NCI-H2029 (cell line): ENCODE measurements at places on chromosomes 3 and 15.

DNA sequence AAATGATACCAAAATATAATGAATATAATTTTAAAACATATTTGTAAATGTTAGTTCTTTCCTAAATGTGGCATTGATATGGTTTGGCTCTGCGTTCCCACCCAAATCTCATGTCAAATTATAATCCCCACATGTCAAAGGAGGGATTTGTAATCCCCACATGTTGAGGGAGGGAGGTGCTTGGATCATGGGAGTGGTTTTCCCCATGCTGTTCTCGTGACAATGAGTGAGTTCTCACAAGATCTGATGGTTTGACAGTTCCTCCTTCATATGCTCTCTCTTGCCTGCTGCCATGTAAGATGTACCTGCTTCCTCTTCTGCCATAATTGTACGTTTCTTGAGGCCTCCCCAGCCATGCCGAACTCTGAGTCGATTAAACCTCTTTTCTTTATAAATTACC lies 12.0 kb downstream of the CGGBP1 start:
- DNase-seq = no peak

- no peak for DNase-seq
Measured at GRCh38 chr15:72184165-72184811, 13.3 kb downstream of the GRAMD2A start.

DNA sequence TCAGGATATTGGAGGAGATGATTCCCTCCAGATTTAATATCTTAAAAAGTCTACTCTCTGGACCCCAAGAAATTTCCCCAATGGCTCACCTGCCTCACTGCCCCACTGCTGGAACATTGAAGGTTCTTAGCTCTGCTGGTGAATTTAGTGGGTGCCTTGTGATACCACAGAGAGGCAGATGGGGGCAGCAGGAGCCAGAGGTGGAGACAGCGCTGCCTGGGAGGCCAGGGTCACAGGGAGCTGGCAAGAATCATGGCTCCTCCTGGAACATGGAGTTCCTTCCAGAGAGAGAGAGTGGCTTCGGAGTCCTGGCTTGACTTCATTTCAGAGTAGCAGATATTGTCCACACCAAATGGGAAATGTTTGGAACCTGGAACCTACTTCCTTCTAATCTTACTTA lies 263.5 kb upstream of the CFAP20DC start:
- peak; percentile 9 for DNase-seq

- DNase-seq = no peak
Measured at GRCh38 chr3:176359211-176359610, 838.1 kb downstream of the TBL1XR1 start.

DNA sequence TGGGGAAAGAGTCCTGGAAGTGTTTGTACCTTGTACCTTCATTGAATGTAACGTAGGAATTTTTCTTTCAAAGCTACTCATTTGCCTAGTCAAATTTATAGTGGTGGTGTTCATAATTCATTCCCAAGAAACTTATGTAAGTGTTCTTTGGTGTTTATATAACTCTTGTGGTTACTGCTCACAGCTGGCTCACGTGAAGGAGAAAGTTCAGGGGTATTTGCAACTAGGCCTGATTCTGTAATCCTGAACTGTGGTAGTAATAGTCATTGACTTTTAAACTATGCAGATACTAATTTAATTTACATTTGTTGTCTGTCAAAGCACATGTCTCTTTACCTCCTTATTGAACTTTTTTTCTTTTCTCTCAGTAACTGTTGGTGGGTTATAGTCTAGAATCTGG lies 50.5 kb upstream of the TEX264 start:
- DNase-seq = no peak

DNA sequence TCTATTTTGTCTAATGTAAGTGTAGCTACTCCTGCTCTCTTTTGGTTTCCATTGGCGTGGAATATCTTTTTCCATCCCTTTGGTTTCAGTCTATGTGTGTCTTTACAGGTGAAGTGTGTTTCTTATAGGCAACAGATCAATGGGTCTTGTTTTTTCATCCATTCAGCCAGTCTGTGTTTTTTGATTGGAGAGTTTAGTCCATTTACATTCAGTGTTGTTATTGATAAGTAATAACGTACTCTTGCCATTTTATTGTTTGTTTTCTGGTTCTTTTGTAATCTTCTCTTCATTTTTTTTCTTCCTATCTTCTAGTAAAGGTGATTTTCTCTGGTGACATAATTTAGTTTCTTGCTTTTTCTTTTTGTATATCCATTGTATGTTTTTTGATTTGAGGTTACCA lies 97.1 kb downstream of the GLDN start:
- DNase-seq = no peak

- DNase-seq = no peak
Measured at GRCh38 chr3:132504375-132504933, 87.2 kb downstream of the DNAJC13 start.

DNA sequence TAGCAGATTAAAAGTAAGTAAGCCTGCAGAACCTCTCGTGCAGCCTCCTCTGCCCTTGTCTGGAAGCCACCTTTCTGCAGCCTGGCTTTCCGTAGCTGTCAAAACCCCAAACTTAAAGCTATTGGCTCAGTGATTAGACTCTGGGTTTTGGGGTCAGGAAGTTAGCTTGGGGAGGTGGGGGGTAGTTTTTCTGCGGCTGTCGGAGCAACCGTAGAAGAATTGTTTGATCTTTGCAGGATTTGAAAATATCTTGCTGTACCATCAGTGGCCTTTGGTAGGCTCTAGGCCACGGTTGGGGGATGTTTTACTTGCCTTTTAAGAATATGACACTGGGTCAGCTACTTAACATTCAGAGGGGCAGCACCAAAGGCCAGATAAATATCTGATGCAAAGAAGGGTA lies 88.4 kb upstream of the RASGRP1 start:
- no peak for DNase-seq

- DNase-seq = no peak
Measured at GRCh38 chr15:50182219-50183013, 420 bp downstream of the SLC27A2 start.

GRCh38 chr3:116254541-116254940 lies 190.7 kb downstream of the LSAMP start:
- no peak for DNase-seq

DNA sequence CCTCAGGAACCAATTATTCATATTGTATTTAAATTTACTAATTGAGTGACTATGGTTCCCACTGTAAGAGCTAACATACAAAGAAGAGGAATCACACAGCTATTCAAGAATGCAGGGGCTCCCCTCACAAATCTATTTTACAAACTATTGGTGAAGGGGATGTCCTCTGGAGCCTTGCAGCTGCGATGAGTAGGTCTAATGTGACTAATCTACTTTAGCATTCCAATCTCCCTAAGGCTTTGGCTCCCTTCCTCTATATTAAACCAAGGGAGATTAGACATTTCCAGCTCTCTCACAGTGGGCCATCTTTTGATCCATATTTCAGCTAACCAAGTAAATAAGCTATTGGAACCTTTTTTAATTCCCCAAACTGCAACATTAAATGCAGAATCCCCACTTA lies 514.2 kb upstream of the BCHE start:
- no peak for DNase-seq

- DNase-seq = no peak
Measured at GRCh38 chr3:10973046-10973595, 19.4 kb upstream of the SLC6A1 start.

- DNase-seq = no peak
Measured at GRCh38 chr15:57165992-57166391, 210.3 kb upstream of the CGNL1 start.

GRCh38 chr3:21158861-21159542 lies 592.0 kb downstream of the ZNF385D start:
- DNase-seq = no peak

DNA sequence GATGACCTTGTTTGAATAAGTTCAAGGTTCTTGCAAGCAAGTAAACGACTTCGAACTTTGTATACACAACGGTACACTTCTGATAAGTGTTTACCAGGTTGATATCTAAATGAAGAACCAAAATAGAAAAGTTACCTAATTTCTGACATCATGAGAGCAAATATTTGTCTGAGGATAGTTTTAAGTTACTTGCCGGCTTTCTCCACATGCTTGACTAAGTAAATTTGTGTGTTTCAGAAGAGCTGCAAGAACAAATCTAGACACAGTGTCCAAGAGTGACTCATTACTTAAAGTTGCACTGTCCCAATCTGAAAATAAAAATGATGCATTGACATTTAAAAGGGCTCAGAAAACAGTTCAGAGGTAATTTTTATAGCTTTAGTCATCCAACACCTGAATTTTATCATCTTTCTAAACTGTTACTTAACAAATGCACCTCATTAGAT lies 115.1 kb downstream of the HERC1 start:
- DNase-seq = no peak

- DNase-seq = no peak
Measured at GRCh38 chr3:54628888-54629441, 298.9 kb downstream of the LRTM1 start.

DNA sequence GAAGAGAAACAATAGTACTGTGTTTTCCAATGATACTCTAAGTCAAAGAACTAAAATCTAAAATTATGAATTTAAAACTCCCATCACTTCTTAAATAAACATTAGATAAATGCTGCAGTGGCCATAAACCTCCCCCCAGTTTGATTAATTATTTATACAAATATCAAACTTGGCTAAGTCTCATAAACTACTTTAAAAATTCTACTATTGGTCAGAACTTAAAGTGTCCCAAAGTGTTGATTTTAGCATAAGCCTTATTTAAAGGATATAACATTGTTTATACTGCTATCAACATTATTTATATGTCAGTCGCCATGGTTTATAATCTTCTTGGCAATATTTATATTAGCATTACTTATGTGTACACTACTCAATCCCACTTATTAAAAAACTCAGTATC lies 132.4 kb downstream of the SCAPER start:
- DNase-seq = no peak
